ENCODE measurements at places on chromosomes 1 and 21.

DNA sequence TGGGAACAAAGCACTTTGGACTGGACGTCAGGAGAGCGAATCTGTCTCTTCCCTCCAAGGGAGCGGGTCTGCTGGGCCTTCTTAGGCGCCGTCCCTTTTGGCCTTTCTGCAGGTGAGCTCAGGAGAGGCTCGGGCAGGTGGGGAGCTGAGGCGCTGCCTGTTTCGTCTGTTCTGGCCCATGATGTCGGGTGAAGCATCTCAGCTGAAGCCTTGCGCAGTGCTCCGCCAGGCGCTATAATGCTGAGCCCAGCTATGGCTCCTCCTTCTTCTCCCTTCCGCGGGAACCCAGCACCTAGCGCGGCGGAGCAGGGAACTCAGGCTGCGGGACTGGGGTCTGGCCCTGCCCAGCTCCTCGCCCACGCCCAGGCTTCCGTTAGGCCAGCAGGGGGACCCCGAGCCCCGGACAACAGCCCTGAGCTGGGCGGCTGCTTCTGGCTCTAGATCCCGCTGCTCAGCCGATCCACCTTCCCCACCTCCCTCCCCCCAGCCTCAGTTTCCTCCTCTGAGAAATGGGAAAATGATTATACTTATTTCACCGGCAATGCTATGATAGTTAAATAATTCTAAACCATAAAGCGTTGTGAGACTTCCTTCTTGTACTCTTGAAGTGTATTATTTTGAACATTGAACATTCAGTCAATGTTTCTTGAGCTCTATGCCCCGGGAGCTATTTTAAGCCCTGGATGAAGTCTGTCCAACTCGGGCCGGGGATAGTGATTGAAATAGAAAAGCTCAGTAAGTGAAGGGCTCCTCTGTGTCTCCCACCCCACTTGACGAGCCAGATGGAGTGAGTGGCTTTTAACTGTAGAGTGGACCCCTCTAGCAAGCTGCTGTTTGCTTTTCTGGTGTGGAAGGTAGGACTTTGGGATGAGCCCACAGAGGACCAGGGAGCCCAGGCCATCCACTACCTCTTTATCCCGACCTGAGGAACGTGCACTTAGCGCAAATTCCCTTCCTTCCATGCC, 9.6 kb upstream of the ADORA1 start:
- DNase-seq = peak; percentile 80

- DNase-seq = peak; percentile 67
These were observed 70.8 kb upstream of the CASZ1 start for GRCh38 chr1:10867138-10867721.

DNA sequence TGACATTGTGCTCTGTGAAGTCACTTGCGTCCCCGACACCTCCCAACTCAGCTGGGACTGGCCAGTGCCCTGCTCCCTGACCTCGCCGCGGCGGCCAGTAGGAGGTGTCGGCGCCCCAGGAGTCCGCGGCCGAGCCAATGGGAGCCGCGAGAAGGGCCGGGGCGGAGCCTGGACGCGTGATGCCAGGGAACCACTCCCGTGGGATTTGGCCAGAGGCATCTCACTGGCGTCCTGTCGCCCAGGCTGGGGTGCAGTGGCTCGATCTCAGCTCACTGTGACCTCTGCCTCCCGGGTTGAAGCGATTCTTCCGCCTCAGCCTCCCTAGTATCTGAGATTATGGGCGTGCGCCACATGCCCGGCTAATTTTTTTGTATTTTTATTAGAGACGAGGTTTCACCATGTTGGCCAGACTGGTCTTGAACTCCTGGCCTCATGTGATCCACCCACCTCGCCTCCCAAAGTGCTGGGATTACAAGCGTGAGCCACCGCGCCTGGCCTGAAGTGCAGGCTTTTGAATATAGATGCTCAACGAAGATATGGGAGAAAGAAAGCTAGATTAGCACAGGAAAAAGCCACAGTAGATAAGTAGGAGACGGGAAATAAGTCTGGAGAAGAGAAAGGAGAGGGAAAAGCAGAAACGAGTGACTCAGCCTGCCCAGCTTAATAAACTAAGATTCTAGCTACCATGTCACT, 38.0 kb downstream of the ZBTB8OS start:
- DNase-seq = peak; percentile 91

DNA sequence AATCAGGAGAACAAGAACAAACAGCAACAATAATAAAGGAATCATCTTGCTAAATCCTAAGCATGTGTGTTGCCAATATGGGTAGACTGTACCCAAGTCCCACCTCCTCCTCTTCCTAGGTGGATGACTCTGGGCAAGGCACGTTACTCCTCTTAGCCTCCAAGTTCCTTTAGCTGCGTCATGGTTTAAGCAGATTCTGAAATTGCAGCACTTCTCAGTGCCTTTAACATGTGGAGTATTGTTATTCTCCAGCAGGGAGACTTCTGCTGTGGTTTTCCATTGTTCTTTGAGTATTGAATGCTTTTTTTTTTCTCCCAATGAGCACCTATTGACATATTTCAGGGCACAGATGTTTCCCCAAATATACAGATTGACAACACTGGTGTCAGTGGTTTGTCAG, 15.5 kb downstream of the ARHGEF10L start:
- DNase-seq = no peak

GRCh38 chr1:172944931-172945330, 105.8 kb downstream of the TNFSF18 start:
- DNase-seq = no peak

- DNase-seq = no peak
These were observed 7.9 kb upstream of the OPRD1 start for GRCh38 chr1:28804071-28804470.

DNA sequence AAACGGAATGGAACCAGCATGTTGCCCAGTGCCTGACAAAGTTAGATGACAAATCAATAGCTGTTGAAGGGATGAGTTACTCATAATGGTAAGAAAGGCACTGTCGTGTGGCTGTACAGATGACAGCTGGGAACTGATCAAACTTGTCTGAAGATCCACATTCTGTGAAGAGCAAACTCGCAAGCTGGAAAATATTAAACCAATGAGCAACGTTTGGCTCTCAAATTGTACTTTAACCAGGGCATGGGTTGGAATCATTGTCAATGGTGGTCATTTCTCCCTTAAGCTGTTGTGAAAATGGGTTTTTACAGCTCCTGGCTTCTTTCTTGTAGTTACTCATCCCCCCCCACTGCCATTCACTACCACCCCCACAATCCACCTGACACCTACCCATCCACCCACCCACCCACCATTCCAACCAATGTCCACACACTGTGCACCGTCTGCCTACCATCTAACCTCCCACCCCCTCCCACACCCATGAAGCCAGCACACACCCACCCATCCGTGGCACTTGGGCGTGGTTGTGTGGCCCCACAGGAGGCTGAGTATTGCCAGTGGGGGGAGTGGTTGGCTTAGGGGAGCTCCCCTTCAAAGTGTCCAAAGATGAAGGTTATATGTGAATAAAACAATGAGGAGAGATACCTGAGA, 46.7 kb downstream of the CLDN14 start:
- no peak for DNase-seq

DNA sequence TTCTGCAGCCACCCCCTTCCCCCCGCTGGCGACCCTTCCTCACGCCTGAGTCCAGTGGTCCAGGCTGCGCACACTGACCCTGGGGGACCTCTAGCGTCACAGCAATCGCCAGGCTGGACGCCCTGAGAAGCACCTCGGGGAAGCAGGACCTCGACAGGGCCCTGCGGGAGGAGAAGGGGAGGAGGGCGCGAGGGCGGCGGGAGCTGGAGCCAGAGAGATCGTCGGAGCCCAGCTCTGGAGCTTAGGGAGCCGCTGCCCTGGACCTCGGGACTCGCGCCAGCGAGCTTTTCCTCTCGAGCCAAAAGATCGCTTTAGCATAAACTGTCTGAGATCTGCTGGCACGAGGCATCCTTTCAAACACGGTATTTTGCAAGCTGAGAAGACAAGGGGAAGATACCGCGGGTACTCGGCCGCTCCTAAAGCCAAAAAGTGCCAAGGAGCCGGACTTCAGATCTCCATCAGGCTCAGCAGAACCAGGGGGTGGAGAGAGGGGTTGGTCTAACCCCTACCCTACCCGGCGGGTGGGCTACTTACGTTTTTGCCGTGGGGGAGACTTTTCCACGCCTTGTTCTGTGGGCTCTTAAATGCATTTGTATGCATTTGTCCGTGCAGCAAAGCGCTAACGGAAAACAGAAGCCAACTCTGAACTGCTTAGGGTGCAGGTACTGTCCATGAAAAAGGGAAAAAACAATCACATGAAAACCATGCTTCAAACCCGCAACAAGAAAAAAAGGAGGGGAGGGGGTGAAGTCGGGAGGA, 586 bp downstream of the COL24A1 start:
- peak; percentile 85 for DNase-seq

GRCh38 chr1:58900396-58900795, 116.5 kb upstream of the JUN start:
- no peak for DNase-seq

DNA sequence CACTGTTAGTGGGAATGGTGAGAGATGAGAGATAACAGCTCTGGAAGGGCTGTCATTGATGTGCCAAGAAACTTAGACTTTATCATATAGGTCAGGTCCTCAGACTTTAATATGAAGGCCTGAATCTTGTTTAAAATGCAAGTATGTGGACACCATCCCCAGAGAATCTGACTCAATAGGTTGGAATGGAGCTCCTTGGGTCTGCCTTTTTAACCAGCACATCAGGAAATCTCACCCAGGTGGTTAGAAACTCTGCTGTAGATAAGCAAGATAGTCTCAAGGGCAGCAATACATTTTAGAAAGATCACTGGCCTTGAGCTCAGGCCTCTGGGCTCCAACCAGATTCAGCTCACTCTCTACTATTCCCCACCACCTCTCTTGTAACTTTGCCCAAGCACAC, 180.4 kb downstream of the SLC44A5 start:
- no peak for DNase-seq

DNA sequence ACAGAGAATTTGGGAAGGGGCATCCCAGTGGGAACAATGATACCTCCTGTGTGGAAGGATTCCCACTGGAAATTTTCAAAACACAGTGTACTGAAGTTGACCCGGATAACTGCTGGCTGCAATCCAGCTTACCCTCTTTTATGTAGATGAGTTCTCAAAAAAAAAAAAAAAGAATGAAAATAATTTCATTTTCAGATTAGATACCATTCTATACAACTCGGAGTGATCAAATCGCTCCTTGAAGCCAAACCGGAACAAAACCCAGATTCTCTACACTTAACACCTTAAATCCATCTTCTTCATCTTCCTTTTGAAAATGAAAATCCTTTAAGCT, 69.1 kb downstream of the KAZN start:
- DNase-seq = no peak

DNA sequence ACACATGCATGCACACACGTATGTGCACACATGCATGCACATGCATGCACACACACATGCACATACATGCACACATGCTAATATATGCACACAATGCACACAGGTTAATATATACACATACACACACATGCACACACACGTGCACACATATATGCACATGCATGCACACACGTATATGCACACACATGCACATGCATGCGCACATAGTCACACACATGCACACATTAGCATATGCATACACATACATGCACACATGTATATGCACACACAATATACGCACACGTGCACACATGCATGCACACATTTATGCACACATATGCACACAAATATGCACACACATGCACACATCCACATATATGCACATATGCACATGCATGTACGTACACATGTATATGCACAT, 506.8 kb downstream of the MATN1 start:
- DNase-seq = no peak

- DNase-seq = no peak
These were observed 50.8 kb downstream of the HS2ST1 start for GRCh38 chr1:86965012-86965826.

GRCh38 chr21:41108668-41109585, 59.0 kb upstream of the BACE2 start:
- DNase-seq = no peak

- DNase-seq = no peak
These were observed 27.6 kb upstream of the RGL1 start for GRCh38 chr1:183777328-183777727.

- DNase-seq = no peak
These were observed 126.5 kb downstream of the SPATA46 start for GRCh38 chr1:162250004-162250730.

- no peak for DNase-seq
These were observed 446.4 kb downstream of the AMY1C start for GRCh38 chr1:104196136-104196535.

GRCh38 chr1:160522136-160522535, 919 bp downstream of the SLAMF6 start:
- no peak for DNase-seq

DNA sequence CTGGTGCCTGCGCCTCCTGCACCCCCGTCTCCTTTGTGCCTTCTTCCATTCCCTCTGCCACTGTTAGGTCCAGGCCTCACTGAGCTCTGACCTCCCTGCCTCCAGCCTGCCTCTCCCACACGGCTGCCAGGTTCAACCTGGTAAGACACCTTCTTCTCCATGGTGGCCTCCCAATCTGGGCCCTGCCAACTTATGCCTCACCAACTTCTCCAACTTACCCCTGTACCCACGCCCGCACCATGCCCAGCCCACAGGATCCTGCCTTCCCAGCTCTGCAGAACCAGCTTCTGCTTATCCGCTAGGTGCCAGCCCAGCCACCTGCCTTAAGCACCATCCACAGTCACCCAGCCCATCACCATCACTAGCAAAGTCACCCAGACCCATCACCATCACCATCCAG, 37.2 kb downstream of the PDE9A start:
- peak; percentile 53 for DNase-seq

DNA sequence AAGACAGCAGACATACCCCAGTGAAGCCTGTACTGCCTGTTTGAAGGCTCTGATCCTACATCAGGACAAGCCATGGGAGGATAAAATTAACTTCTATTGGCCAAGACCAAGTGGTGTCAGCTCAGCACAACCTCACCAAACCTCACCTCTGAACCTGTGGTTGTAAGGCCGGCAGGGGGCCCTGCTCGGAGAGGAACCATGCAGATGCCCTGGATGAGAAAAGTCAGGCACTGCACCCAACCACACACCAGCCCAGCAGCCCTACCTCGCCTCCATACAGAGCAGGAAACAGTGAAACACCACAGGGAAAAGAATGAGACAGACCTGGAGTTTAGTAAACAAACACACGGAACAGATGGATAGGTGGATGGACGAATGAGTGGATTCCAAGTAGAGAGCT, 70.0 kb upstream of the PAX7 start:
- no peak for DNase-seq

- peak; percentile 83 for DNase-seq
These were observed at the start of gene ARHGAP30 for GRCh38 chr1:161069731-161070270. Gene ARHGAP30, minus strand, starts transcription at chr1:161069891. Its CDS starts 267 bp downstream, at chr1:161069624.

DNA sequence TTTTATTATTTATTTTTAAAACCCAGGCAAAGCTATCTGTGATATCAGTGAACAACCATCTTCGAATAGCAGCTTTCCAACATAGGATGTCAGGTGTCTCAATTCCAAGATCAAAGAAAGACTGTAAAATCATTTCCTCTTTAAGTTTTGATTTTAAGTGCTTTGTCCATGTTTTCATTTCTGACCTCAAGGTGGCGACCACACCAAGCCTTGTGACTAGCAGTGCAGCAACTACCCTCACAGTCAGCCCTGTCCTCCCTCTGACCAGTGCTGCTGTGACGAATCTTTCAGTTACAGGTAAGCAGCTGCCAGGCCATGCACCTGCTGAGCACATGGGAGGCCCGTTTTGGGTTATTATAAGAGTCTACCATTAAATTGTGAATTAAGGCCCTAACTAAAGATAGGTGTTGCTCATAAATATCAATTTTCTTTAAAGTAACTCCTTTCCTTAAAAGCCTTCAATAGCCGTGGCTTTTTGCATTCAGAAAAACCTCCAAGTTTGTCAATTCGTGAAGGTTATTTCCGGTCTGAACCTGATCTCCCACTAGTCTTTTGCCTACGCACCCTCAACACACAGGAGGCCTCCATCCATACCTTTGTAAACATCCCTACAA, 117.0 kb downstream of the CD247 start:
- DNase-seq = no peak
